Myocyte (in vitro differentiated cells): ENCODE measurements at places on chromosomes 2 and 18. TPM values are rescaled to one million over a fixed set of nuclear protein-coding genes. Genes with fewer than 3 reads are reported as not detected.

- DNase-seq: no peak
These were observed 147.1 kb downstream of the PIEZO2 start for GRCh38 chr18:11002277-11002676.

VAMP5 gene
- 127 and 153 TPM in 2 replicates for total RNA-seq

DNA sequence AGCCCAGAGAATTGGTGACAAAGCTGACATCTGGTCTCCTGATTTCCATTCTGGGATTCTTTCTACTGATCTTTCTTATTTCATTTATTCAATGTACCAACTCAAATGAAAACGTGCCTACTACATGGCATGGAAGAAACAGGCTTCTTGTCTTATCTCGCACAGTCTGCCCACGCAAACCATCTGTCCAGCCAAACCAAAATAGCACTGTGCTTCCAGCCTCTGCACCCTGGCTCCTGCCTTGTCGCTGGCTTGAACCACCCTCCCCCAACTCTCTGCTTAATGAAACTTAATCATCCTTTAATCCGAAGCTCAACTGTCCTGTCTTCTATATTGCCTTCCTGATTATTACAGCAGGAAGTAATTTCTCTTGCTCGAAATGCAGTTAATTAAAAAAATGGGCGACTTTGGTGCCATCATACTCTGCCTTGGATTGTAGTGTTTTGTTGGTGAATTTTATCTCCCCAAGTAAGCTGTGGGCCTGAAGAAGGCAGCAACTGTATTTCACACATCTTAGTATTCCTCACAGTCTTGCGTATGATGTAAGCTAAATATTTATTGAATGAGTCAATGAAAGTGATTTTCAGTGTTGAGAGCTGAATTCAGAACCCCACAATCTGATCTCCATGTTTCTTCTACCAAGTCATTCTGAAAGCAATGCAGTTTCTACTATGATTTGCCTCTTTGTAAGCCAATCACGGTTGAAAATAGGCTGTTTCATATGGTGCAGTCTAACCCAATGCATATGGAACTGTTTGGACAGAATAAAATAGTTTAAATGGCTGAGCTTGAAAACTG is 190.8 kb downstream of the TMEM247 start:
- DNase-seq: no peak

GRCh38 chr2:43218702-43219382 is 7.6 kb downstream of the ZFP36L2 start:
- no peak for DNase-seq

TRABD2A gene
- 0.73 and 1.4 TPM in 2 replicates for total RNA-seq

- DNase-seq: no peak
These were observed 142.7 kb downstream of the ADCYAP1 start for GRCh38 chr18:1047406-1047805.

GRCh38 chr2:43934567-43934966 is 61.2 kb downstream of the LRPPRC start:
- DNase-seq: no peak

DNA sequence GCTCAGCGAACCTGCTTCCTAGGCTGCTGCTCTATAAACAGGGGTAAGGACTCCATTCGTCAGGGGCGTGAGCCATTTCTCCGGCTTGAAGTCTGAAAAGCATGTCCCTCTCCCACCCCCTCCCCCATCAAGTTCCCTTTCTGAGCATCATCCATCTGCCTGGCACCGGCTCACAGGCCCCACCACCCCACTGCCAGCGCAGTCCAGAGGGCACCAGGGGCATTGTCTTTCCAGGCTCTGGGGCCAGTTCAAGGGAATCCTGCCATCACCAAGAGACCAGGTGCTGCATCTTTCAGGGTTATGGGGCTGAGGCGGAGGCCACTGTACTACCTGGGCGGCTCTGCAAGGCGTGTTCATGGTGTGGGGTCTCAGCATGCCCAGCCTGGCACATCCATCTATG is 64.7 kb upstream of the EDAR start:
- DNase-seq: no peak

DNA sequence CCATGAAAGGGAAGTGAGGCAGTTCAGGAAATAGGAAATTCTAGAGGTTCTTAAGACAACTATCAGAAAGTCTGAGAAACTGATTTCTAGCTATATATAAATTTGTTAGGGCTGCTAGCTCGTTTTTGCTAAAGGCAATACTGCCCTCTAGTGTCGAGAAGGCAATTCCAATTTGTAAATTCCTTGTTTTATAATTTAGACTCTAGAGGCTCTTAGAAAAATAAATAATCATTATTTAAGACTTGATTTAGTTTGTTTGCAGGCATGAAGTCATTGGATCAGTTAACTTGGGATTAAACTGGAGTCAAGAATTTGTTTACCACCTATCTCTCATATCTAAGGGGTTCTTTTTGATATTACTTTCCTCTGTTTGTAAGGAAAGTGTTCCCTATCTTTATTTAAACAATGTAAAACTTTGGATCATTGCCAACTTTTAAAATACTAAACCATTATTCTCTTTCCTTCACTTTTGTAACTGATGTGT is 66.2 kb downstream of the ACVR2A start:
- DNase-seq: peak; percentile 73

GRCh38 chr18:77019641-77020040 is 112.9 kb downstream of the MBP start:
- no peak for DNase-seq

DNA sequence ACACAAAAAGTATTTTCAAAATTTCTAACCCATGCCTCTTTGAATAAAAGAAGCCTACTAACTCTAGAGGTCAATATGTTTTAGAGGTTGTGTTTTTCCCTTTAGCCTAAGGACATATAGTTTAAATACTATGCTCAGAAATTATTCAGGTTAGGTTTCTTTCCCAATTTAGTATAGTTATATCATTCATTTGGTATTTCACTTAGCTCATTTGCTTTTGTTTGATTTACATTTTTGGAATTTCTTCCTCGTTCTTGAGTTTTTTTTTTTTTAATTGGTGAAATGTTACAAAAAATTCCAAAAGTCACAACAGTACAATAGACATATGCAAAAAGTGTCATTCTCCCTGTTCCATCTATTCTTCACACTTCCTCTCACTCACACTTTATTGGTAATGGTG is 371.3 kb upstream of the TNP1 start:
- DNase-seq: no peak

DNA sequence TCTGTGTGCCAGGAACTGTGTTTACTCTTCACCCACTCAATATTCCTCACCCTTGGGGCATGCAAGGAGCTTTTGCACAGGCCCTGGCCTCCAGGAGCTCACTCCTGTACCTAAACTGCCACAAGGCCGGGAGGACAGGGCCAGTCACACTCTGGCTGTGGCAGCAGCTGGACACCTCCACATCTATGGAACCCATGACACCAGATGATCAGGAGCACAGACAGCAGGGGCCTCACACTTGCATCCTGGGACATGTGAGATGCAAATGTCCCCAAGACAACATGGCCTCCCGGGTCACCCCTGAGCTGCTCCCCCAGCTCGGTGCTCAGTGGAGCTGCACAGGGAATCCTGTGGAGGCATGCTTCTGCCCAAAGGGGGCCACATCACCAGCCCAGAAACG is 61.8 kb upstream of the SLC66A3 start:
- DNase-seq: no peak

GRCh38 chr18:49847524-49847923 is 34.2 kb upstream of the ACAA2 start:
- DNase-seq: no peak

ADD2 gene
- total RNA-seq: not detected in 2 replicates

GRCh38 chr2:28463893-28464292 is 32.0 kb upstream of the PLB1 start:
- DNase-seq: no peak

WNT6 gene
- total RNA-seq: 0.31 and 0.37 TPM in 2 replicates

- no peak for DNase-seq
These were observed 43.5 kb downstream of the FBLN7 start for GRCh38 chr2:112181571-112182290.

GRCh38 chr2:232485348-232485756 is 2.3 kb downstream of the ECEL1 start:
- no peak for DNase-seq

DNA sequence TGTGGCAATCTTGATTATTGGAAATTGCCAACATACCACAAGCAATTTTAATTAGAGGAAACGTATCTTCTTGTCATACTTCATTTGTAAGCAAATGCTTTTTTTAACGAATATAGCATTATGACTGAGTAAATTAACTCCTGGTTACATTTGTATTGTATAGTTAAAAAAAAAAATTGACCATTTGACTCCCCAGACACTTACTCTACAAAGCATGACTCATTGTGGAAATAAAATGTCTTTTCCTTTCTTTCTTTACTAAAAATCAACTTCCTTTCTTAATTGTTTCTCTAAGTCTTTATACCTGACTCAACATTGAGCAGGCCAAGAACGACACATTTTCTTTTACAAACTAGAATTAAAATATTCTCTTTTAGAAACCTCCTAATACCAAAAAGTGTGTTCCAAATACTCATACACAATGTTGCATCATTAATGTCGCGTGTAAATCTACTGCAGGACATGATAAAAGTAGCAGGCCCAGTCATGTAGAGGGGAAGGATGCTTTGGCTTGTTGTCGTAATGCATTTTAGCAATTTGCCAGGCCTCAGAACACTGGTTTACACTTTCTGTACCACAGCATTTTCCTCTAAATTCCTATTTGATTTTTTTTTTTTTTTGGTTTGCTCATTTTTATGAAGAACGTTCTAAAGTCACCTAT is 349.6 kb upstream of the KCNH7 start:
- no peak for DNase-seq

- DNase-seq: peak; percentile 16
These were observed 191.3 kb downstream of the MYO1B start for GRCh38 chr2:191436368-191437055.

GRCh38 chr18:79796531-79797405 is 970 bp upstream of the KCNG2 start:
- peak; percentile 54 for DNase-seq

- DNase-seq: peak; percentile 53
These were observed 101.0 kb downstream of the UNC80 start for GRCh38 chr2:209872675-209873074.

CELF4 gene
- total RNA-seq: not detected in 2 replicates

- no peak for DNase-seq
These were observed 17.5 kb upstream of the MAP3K20 start for GRCh38 chr2:173058097-173058496.

HOXD1 gene
- total RNA-seq: not detected in 2 replicates

- DNase-seq: no peak
These were observed 174.3 kb downstream of the RBM43 start for GRCh38 chr2:151087377-151087776.

GRCh38 chr2:233083782-233084181 is 23.6 kb downstream of the INPP5D start:
- no peak for DNase-seq

PPP1R1C gene
- total RNA-seq: 0.51 TPM in 1 of 2 replicates, not detected in the other

DNA sequence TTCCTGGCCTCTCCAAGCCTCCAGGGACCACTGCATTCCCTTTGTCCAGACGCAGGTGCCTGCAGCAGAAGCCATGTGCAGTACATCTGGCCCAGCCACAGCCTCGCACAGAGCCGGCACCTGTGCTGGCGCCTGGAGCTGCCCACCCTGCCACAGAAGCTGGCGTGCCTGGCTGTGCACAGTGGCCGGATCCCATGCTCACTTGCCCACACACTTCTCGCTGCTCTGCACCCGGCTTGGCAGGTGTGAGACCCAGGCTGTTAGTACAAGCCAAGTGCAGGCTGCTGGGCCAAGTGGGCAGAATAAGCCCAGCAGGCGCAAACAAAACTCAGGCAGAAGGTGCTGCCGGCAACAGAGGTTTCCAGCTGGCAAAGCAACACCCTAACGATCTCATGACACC is 124.5 kb upstream of the CCDC150 start:
- no peak for DNase-seq

DNA sequence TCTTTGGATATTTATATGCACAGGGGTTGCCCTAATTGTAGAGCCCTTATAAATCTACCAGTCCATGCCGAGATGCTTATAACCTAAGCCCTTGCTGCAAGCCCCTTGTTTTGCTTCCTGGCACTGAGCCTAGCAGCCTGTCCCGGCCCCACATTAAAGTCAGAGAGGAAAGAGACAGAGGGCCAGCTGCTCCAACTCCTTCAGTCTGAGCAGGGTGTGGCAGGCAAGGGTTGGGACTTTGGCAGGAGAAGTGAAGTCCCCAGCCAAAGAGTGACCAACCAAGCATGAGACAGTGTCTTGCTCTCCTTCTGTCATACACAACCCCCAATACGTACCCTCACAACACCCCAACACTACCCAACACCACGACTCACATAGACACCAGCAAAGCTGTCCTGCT is 54.7 kb upstream of the FZD7 start:
- DNase-seq: peak; percentile 85

DNA sequence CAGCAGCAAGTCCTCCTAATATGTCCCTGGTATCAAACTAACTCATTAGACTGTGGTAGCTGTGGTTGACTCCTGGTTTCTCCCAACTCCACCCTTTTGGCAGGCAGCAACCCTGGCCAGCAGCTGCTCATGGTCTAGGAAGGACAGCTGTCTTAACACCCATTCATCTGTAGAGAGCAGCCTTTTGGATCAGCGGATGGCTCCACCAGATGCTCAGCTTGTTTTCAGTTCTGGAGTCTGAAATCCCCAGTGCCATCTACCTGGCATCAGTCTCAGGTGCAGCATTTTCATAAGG is 100.5 kb downstream of the SPOPL start:
- DNase-seq: peak; percentile 99

DNA sequence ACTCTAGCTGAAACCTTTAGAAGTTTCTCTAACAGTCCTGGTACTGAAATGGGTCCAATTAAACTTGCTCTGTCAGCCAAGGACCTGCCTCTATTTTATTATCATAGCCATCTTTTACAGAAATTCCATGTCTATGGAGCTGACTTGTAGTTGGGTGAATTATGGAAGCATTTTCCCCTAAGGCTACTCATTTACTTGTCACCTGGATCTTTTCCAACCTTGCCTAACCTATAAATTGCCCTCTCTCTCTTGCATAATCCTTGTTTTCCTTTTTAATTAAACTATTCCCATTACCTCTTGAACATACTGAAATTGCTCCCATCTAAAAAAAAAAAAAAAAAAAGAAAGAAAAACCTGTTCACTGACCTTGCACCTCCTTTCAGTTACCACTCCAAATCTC is 74.6 kb upstream of the DOK6 start:
- DNase-seq: no peak

GRCh38 chr2:168926621-168927386 is 25.7 kb downstream of the G6PC2 start:
- DNase-seq: no peak

GRCh38 chr18:63181706-63182309 is 137.8 kb downstream of the BCL2 start:
- DNase-seq: no peak

- DNase-seq: peak; percentile 6
These were observed 28.0 kb downstream of the DIPK1C start for GRCh38 chr18:74429096-74429495.

DNA sequence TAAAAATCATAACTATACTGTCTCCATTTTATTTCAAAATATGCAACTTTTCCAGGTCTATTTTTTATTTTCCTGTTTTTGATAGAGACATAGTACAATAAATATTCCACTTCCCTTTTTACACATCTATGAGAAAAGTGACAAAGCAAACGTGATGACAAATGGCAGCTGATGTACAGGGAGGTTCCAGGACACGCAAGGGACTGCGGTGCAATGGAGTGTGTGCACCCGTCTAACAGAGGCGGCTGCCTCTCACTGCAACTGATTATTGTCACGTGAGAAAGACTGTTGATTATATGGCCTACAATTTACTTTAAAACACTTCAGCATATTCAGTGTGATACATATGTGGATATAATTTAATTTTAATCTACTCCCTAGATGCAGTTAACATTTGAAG is 142.6 kb downstream of the LRRC30 start:
- DNase-seq: no peak
